ENCODE measurements at places on chromosomes 2 and 18.

GRCh38 chr2:19541884-19542283 is 183.5 kb upstream of the OSR1 start:
- DNase-seq = no peak

- no peak for DNase-seq
These were observed 42.1 kb upstream of the RFX8 start for GRCh38 chr2:101516823-101517690.

GRCh38 chr2:70678576-70679143 is 89.3 kb downstream of the ADD2 start:
- DNase-seq = no peak

DNA sequence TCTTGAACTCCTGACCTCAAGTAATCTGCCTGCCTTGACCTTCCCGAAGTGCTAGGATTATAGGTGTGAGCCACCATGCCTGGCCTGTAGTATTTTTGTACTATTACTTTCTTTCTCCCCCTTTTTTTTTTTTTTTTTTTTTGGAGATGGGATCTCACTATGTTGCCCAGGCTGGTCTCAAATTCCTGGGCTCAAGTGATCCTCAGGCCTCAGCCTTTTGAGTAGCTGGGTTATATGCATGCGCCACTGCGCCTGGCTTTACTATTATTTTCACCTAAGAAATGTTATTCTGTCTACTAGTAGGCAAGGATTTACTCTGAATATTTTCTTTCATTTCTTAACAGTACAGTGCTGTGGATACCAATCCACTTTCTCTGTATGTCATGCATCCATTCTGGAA is 17.4 kb upstream of the ADGRF3 start:
- no peak for DNase-seq

GRCh38 chr18:31447530-31448191 is at the start of gene DSG3:
TSS of gene DSG3 (plus strand) at chr18:31447741. CDS start at chr18:31447878, 137 bp downstream.
- DNase-seq = no peak

DNA sequence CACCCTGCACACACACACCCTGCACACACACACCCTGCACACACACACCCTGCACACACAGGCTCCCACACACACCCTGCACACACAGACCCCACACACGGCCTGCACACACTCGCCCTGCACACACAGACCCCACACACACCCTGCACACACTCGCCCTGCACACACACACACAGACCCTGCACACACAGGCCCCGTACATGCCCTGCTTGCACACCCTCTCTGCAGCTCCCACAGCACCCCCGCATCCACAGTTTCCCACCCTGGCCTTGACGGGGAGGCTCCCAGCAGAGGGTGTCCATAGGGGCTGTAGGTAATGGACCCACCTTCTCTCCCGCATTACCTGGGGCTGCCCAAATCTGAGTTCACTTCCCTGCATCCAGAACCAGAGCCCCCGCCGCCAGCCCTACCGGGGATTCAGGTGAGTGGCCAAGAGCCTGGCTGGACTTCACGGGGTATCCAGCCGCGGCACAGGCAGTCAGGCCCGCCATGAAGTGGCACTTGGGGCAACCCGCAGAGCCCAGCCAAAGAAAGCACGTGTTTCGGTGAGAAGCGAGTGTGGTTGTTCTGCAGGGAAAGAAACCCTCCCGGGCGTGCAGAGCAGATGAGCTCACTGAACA is 88.6 kb upstream of the GPC1 start:
- DNase-seq = no peak

- no peak for DNase-seq
These were observed 11.4 kb downstream of the TMEFF2 start for GRCh38 chr2:192183296-192183695.

DNA sequence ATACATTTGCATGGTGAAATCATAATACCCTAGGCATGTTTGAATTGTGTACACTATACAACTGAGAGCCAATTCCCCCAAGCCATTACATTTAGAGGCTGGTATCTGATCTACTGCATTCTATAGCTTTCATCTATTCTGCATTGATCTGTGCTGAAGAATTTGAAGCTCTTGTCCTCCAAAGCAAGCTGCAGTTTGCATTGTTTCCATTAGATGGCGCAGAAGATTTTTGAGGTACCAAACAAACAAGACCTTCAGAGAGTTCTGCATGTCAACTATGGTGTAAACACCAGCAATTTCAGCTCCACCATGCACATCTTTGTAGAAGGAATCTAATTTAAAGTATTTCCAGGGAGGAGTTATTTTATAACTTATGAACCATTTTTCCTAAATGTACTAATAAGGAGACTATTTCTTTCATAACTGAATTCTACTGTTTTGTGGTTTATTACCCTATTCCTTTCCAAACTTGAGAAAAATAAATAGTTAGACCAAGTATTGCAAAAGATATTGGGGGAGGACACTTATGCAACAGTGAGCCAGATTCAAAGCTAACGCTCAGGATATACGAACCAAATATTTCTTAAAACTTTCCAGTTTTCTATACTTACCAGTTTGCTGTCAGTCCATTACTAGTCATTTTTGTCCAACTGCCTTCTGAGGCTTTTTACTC is 761.8 kb upstream of the ACVR2A start:
- no peak for DNase-seq

GRCh38 chr2:25295621-25296020 is 46.1 kb downstream of the DNMT3A start:
- no peak for DNase-seq

- no peak for DNase-seq
These were observed 48.7 kb upstream of the ANXA4 start for GRCh38 chr2:69693059-69693774.

DNA sequence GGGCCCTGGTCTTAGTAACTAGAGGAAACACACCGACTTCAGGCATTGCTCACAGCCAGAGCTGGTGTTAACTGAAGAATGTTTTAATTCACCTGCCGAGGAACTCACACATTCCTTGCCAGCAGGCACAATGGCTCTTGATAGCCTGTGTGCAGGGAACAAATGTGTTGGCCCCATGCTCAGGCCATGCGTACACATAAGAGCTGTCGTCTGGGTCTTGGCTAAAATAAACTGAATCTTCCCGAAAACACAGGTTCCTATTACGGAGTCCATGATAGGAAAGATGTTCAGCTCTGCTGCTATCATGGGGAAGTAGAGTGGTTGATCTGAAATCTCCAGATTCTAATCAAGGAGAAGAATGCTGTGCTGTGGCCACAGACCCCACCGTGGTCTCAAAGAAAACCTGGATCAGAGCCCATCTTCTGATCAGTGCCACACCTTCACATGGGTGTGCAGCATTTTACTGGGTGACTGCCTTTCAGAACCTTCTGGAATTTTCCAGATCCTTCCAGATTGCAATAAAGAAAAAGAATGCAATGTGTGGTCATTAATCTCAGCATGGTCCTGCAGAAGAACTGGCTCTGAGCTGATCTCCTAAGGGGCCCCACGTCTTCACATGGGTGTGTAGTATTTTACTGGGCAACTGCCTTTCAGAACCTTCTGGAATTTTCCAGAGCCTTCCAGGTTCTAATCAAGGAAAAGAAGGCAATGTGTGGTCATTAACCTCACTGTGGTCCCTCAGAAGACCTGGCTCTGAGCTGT is 17.2 kb downstream of the MBP start:
- no peak for DNase-seq

GRCh38 chr2:126823951-126824350 is 74.7 kb upstream of the TEX51 start:
- no peak for DNase-seq

GRCh38 chr18:58863539-58864145 is 1.0 kb upstream of the ZNF532 start:
- no peak for DNase-seq

GRCh38 chr2:102027036-102027980 is 35.5 kb downstream of the IL1R2 start:
- DNase-seq = no peak

GRCh38 chr2:26900831-26901321 is 52.9 kb downstream of the DPYSL5 start:
- DNase-seq = no peak

GRCh38 chr2:224816816-224817215 is 100.7 kb upstream of the CCDC195 start:
- no peak for DNase-seq

DNA sequence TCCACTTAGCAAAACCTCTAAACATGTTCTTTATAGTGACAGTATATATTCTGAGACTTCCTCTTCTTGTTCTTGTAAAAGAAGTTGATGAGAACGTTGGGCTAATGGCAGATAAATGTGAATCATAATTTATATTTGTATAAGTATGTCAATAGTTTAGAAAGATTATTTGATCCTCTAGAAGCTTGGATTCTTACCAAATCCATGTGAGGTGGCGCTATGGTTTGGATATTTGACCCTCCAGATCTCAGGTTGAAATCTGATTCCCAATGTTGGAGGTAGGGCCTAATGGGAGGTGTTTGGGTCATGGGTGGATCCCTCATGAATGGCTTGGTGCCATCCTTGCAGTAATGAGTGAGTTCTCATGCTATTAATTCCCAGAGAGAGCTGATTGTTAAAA is 29.8 kb upstream of the SCN1A start:
- DNase-seq = no peak

DNA sequence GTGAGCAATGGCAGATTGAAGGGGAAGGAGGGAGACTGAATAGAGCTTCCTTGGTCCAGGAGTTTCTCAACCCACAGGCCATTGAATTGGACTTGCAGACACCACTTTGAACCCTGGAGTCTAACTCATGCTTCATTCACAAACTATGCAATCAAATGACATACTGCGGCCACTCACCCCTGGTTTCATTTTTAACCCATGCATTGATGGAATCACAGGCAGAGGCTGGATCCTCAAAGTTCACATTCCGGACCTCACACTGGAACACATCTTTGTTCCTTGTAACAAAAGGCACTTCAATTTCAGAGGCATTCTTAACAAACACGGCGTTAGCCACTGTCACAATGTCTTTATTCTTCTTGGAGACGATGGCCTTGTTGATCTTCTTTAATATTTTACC is 40.7 kb downstream of the MRPL44 start:
- no peak for DNase-seq

GRCh38 chr2:109189751-109190150 is 60.7 kb downstream of the SH3RF3 start:
- DNase-seq = no peak

- no peak for DNase-seq
These were observed 1044.1 kb upstream of the ZEB2 start for GRCh38 chr2:145563741-145564615.

- no peak for DNase-seq
These were observed 112.2 kb upstream of the COPS8 start for GRCh38 chr2:236973343-236973980.

- DNase-seq = no peak
These were observed 583.1 kb downstream of the XIRP2 start for GRCh38 chr2:167471332-167471731.

GRCh38 chr2:204279819-204280218 is 265.5 kb upstream of the PARD3B start:
- DNase-seq = no peak

GRCh38 chr2:152062125-152063091 is 36.4 kb downstream of the CACNB4 start:
- DNase-seq = no peak

DNA sequence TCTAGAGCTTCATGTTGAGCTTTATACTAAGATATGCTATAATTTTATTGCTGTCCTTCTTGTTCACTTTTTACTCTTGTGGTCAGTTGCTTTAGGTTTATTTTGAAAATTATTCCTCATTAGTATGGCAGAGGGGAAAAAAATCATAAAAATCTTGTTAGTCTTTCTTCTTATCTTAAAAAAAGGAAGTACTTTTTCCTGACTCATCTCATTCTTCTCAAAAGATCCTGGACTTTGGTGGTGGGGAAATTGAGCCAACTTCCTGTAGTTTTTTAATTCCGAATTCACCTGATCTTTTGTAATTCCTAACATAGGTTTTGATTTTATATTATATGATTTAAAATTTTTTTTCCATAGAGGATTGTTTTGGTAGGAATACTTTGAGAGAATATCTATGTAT is 3.8 kb downstream of the SLC4A1AP start:
- no peak for DNase-seq

GRCh38 chr18:79868168-79868784 is 70.5 kb downstream of the KCNG2 start:
- no peak for DNase-seq

GRCh38 chr2:104405623-104406022 is 448.3 kb upstream of the POU3F3 start:
- no peak for DNase-seq

DNA sequence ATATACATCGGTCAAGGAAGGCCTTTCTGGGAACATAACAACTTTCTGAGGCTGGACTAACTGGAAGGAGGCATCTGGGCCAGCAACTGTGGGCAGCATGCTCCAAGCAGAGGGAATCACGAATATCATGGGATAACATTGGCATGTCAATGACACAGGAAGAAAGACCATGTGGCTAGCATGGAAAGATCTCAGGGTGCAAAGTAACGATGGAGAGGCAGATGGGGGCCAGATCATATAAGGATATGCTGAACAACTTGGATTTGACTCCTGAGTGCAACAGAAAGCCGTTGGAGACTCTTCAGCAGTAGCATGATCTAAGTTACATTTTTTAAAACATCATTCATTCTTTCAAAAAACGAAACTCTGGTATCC is 133.6 kb downstream of the FOXI3 start:
- no peak for DNase-seq

- DNase-seq = no peak
These were observed 120.5 kb upstream of the POU3F3 start for GRCh38 chr2:104733226-104733943.

- DNase-seq = no peak
These were observed 48.4 kb downstream of the MTX2 start for GRCh38 chr2:176317623-176318065.

DNA sequence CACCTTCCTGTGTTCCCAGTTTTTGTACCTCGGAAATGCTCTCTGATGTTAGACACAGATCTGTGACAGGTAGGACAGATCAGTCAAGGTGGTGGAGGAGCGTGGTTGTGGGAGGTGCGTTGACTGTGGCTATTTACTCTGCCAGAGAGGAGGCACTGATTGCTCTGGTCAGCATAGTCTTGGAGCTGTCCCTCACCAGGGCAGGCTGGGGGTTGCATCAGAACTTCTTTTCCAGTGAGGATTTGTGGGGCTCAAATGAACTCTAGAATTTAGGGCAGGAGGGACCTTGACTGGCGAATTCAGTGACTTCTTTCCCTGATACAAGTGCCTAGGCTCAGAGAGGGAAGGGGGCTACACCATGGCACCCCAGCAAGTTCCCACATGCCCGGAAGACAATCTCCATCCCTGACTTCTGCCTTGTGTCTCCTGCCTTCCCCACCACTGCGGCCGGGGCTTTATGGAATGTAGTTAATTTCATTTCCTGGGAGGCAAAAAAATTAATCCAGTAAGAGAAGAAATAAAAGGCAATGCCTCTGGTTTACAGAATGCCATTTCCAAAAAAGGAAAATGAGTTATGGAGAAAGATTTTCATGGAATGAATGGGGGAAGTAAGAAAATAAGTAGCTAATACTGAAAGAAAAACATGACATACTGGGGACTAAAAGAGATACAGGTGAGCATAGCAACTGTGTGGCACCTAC is 26.1 kb downstream of the NIFK start:
- no peak for DNase-seq

DNA sequence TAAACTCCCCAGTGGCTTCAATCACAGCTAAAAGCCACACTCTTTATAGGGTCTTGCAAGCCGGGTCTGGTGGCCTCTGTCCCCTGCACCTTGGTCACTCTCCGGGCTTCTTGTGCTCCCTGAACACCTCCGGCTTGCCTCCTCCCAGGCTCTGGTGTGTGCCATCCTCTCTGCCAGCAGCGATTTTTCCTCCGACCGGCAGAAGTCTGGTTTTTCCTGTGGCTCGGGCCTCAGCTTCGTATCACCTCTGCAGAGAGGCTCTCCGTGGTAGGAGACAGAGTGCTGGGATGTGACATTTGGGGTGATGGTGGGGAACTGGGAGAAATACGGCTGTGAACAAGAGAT is 58.8 kb upstream of the HPCAL1 start:
- no peak for DNase-seq

- DNase-seq = no peak
These were observed 515.0 kb downstream of the PARD3B start for GRCh38 chr2:205060269-205060668.
